ENCODE measurements at places on chromosomes 12 and 14.

GRCh38 chr12:12086362-12086761 lies 15.6 kb downstream of the BCL2L14 start:
- DNase-seq = no peak

- DNase-seq = no peak
Measured at GRCh38 chr14:53953002-53953827, 3.4 kb downstream of the BMP4 start.

DNA sequence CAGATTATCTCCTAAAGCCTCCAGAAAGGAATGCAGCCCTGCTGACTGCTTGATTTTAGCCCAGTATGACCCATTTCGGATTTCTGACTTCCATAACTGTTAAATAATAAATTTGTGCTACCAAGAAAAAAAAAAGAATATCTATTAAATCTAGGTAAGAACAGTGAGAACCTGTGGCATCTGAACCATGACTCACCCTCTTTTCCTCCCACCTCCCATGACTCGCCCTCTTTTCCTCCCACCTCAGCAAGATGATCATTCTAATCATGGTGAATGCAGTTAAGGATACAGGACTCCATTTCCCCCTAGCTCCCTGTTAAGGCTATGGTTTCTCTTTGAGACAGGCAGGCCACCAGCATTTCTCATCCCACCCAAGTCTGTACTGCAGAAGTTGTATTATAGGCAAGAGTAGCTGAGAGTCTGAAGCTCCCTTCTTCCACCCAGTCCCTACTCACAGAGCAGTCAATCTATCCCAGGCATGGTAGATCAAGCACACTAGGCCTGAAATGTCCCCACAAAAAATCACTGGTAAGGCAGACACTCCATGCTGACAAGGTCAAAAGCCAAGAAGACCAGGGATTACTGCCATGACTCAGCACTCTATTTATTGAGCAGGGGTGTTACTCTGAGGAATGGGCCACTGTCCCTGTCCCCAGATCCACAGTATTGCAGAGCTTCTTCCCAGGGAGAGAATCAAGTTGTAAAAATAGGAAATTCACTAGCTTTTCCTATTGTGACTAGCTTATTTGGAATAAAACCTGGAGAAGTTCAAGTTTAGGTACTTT lies 188.9 kb downstream of the ADAMTS20 start:
- no peak for DNase-seq

DNA sequence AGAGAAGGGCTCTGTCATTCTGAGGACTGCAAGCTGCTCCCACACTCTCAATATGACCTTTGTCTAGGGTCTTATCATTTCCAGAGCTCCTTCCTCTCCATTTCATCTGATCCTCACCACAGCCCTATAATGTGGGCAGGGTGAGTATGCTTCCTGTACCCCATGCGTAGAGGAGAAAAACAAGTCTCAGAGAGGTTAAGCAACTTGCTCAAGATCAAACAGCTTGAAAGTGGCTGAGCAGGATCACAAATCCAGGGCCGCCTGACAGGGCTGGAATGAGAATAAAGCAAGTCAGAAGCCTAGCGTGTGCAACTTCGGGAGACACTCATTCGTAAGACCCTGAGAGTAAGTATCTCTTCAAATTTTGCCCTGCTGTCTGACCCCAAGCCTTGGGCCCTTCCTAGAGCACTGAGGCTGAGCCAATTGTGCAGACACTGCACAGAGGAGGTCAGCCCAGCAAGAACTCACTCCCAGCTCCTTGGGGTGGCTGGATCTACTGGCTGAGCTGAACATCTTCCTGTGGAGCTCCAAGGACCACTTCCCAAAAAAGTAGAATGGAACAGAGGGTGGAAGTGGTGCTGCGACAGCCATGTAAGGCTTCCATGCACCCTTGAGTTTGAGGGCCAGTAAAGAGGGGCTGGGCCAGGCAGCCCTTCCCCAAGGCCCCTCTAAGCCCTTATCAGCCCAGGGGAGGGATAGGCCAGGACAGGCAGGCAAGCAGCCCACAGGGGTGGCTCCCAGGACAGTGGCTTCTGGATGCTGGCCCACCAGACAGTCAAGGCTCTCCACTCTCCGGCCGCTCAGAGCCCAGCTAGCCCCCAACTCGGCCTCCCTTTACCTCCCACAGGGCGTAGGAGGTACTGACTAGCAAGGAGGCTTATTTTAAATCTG lies 10.5 kb downstream of the ZFP36L1 start:
- no peak for DNase-seq

GRCh38 chr14:71290960-71291466 lies 383.8 kb downstream of the PCNX1 start:
- peak; percentile 29 for DNase-seq

GRCh38 chr12:120404271-120404670 lies 33.6 kb upstream of the COX6A1 start:
- no peak for DNase-seq

DNA sequence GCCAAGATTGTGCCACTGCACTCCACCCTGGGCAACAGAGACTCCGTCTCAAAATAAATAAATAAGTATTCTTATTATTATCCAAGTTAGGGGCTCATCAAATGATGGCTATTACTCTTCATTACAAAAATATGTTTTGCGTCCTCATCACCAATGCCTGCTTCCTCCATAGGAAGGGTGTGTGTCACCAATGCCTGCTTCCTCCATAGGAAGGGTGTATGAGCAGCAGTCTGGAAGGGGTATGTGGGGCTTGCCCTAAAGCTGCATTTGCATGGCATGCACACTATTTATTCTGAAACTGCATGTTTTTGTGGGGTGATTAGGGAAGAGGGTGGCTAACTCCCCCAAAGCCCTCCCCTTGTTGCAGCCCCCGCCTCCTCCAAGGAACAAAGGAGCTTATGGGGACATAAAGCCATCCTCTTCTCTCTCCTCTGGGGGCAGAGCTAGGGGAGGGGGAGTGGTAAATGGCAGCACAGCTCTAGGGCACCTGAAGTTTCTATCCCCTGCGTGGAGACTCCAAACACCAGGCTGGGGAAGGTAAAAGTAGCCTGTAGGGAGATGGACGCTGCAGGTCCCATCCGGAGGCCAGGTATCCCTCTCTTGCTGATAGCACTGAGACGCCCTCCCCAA lies 1.3 kb downstream of the CAMKK2 start:
- no peak for DNase-seq

DNA sequence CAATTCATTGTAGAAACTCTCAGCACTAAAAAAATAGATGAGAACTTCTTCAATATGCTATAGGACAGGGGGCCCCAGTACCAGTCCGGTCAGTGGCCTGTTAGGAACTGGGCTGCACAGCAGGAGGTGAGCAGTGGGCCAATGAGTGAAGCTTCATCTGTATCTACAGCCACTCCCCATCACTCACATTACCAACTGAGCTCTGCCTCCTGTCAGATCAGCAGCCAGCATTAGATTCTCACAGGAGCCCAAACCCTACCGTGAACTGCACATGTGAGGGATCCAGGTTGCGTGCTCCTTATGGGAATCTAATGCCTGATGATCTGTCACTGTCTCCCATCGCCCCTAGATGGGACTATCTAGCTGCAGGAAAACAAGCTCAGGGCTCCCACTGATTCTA lies 15.7 kb upstream of the ANO2 start:
- no peak for DNase-seq

DNA sequence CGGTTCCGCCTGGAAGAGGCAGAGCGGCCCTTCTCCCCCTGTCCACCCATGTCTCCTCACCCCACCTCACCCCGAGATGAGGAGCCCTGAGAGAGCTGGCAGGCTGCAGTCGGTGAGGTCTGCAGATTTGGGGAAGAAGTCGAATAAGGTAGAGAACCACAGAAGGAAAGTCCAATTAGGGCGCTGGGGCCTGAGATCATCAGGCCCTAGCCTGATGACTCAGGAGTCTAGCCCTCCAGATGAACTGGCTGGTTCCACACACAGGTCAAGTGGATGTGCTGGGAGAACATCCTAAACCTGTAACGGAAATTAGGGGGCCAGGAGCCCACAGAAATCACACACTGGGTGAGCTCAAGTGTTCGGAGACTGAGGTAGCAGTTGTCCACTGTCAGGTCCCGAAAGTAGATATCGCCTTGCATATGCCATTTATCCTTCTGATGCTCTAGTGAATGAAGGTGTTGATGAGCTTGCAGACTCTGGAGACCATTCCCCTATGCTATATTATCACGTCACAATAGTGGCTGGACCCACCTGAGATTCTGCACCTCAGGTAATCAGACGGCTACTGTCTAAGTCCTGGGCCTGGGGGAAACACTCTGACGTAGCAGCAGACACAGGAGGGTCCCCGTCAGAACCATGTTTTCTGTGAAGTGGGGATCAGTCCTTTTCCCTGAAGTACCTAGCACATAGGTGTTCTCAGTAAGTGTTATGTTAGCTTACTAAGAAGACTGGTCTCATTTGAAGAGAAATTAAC lies 886 bp upstream of the METTL17 start:
- DNase-seq = no peak

DNA sequence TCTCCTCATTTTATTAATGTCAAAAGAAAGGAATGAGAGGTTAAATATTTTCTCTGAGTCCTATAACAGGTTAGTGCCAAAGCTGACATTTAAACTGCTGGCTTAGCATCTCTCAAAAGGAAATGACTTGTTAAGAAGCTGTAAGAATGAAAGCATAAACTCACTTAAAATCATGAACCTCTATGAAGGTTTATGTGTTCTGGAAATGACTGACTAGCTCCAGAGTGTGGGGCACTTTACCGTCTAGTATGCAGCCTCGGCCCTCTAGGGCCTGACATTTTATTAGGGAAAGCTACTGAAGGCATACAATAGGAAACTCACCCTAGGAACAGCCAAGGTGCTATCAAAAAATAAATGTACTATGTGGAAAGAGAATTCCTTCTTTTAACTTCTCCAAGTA lies 35.1 kb downstream of the SPX start:
- no peak for DNase-seq

DNA sequence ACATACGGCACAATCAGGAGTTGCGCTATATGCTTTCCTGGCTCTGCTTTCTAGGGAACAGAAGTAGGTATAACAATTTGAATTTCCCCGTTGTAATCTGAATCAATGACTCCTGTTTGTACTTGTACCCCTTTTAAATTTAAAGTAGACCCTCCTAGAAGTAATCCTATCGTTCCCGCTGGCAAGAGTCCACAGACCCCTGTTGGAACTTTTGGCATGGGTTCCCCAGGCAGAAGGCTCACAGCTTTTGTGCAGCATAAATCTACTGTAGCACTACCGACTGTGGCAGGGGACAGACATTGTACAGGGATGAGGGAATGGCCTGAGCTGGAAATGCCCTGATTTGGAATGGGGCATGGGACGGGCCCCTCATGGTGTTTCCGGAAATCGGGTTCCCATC lies 705.2 kb downstream of the LRFN5 start:
- no peak for DNase-seq

GRCh38 chr14:64870160-64870559 lies 9.5 kb downstream of the SPTB start:
- no peak for DNase-seq

- DNase-seq = peak; percentile 40
Measured at GRCh38 chr12:108457006-108457733, 57.9 kb upstream of the FICD start.

DNA sequence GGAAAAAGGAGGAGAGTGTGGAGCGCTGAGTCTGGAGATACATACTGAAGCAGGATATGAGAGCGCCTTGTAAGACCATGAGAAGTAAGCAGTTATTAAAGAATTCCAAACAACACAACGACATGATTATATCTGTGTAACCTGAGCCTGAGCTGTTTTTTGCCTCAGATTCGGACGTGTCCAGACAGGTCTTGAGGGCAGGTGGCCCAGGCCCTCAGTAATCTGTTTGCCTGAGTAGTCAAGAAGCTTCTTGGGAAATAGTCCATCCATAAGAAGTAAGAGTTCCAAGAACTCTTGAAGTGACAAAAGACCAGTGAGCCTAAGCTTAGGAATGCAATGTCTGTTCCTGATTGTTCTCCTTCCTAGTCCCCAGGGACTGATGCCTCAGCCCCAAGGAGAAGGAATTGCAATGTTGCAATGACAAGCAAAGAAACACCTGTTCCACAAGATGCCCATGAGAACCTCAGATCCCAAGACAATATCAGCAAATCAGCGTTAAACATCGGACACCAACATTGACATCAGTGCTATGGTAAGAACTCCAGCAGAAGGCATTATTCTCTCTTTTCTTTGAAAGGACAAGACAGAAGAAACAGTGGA lies 34.7 kb upstream of the ADAMTS20 start:
- no peak for DNase-seq

DNA sequence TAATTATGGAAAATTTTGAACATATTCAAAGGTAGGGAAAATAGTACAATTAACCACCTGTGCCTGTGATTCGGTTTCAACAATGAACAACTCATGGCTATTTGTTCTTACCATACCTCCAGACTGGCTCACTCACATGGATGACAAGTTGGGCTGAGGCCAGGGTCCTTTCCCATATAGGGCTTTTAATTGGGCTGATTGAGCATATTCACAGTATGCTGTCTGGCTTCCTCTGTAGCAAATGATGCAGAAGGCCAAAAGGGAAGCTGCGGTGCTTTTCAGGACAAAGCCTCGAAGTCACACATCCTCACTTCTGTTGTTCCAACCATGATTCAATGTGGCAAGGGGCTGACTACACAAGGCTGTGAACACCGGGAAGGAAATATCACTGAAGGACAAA lies 297.5 kb upstream of the SLC16A7 start:
- DNase-seq = no peak

- no peak for DNase-seq
Measured at GRCh38 chr12:109343677-109344076, 4.0 kb upstream of the MYO1H start.

GRCh38 chr12:69003991-69004390 lies 71.0 kb upstream of the CPM start:
- no peak for DNase-seq

DNA sequence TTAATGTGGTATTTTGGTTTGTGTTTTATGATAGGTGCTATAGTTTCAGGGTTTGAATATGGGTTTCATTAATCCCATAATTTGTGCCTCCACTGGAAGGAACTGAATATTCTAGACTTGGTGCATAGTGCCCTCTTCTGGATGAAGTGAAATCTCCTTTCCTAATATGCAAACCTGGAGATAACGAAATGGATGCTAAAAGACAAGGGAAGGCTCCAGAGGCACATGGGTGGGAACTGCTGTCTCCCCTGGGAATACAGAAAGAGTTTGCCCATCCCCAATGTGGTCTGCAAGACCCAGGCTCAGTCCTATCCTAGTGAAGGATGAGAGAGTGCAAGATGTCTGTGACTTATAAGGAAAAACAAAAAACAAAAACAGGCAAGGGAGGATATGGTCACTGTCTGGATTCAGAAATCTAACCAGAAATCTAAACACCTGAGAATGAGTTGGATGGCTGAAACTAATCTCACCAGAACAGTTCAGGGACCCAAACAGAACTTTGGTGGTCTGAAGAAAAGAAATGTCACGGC lies 142.3 kb upstream of the TMPO start:
- DNase-seq = peak; percentile 7

- DNase-seq = no peak
Measured at GRCh38 chr14:50920482-50921230, 23.6 kb downstream of the PYGL start.

DNA sequence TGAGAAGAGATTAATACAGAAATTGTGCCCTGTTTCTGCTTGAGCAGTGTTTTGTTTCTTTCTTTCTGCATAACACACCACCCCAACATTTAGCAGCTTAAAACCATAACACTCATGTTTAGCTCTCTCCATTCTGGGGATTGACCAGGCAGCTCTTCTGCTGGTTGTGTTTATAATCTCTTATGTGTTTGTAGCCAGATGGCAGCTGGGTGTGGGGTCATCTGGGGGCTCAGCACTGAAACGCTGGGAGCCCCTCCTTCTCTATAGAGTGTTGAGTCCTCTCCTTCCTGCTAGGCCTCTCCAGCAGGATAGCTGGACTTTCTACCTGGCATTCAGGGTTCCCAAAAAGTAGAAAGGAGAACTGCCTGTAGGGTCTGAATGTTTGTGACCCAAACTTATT lies 270.6 kb downstream of the TTC8 start:
- no peak for DNase-seq

- no peak for DNase-seq
Measured at GRCh38 chr12:51632623-51633022, 41.6 kb downstream of the SCN8A start.
